ENCODE measurements at places on chromosomes 16 and 17. TPM values are rescaled to one million over a fixed set of nuclear protein-coding genes. Genes with fewer than 3 reads are reported as not detected.
A peak's percentile ranks its signal among the peaks of the same experiment; 100 is the strongest.

Gene SEPTIN1
- total RNA-seq, result 8.9 TPM

DNA sequence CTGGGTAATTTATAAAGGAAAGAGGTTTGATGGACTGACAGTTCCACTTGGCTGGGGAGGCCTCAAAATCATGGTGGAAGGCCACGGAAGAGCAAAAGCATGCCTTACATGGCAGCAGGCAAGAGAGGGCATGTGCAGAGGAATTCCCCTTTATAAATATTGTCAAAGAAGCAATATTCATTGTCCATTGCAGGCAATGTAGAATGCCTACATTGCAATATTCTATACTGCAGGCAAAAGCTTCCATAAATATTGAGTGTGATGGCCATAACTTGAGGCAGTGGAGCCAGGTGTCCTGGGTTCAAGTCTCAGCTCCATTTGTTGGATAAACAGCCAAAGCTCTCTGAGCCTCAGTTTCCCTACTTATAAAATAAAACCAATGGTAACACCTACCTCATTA lies 322.3 kb downstream of the SHISA9 start:
- no peak for DNase-seq
- H3K27me3 ChIP-seq, result no peaks in the 10 kb centered on the region
- H3K4me1 ChIP-seq, result no peaks in the 10 kb centered on the region
- H3K4me3 ChIP-seq, result no peak overlapping the region
- H3K27ac ChIP-seq, result no peak overlapping the region

DNA sequence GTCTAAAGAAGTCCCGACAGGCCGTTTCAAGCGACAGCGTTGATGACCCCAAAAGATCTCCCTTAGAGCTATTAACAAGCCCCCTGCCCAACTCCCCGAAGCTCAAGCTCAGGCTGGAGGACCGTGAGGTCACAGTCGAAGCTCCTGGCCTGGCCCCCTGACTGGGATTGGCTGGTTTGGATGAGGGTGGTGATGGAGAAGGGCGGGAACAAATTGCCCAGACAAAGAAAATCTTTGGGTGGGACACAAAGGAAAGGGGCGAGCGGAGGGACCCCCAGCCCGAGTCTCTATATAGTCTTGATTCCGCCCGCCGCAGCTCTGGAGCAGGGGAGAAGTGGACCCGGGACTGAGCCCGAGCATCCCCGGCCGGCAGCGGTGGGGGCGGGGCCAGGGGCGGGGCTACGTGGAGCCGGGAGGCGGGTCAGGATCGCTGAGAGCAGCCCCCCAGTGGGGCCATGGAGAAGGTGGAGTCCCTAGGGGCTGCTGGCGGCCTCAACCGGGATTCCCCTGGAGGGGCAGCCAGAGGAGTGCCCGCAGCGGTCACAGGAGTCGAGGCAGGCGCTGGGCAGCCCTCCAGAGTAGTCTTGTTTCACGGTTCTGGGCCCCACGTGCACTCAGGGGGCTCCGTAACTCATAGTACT lies 982 bp upstream of the NEURL4 start:
- no peaks in the 10 kb centered on the region for H3K27me3 ChIP-seq
- H3K4me1 ChIP-seq, result peaks cover 26% of the 10 kb centered on the region
- peak; percentile 82 for DNase-seq

- no peaks in the 10 kb centered on the region for H3K36me3 ChIP-seq
- no peaks in the 10 kb centered on the region for H3K27me3 ChIP-seq
- H3K4me3 ChIP-seq, result no peak overlapping the region
- H3K4me1 ChIP-seq, result no peaks in the 10 kb centered on the region
- no peak overlapping the region for H3K27ac ChIP-seq
Observed at GRCh38 chr16:23924128-23924527, 88.3 kb downstream of the PRKCB start.

DNA sequence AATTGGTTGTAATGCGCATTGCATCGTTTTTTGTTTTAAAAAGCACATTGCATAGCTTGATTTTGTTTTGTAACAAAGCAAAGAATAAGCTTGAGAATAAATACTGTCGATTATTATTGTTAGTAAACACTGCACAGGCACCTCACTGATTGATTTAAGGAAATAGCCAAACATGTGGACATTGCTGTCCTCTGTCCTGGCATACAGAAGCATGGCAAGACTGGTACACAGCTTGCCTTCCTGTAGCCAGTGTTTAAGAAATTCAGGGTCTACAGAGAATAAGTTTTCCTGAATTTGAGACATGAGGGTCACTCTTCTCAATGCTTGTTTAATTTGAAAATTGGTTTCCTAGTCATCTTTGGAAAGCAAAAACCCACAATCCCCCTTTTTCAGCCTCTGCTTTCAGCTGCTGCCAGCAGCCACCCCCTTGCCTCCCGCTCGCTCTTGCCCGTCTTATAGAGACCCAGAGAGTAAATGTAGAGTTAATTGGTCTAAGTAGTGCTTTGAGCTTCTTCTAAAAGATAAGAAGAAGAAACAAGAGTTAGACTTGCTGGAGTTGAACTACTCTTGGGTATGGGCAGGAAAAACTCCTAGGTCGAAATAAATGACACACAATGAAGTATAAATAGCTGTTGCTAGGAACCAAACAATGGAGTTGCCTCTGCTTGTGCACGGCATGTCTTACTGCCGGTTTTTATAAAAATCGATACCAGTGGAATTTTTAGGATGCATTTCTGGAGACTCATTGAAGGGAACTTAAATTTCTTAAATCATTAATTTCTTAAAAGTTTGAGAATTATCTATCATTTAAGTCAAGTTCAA lies 116.6 kb downstream of the MRTFB start:
- peaks cover 28% of the 10 kb centered on the region for H3K4me1 ChIP-seq
- no peaks in the 10 kb centered on the region for H3K27me3 ChIP-seq
- no peak overlapping the region for H3K27ac ChIP-seq
- no peak for DNase-seq
- H3K4me3 ChIP-seq, result peak overlapping the region; percentile 45

GRCh38 chr16:56708525-56709442 lies 21.1 kb upstream of the NUP93 start:
- peak overlapping the region; percentile 64 for H3K27ac ChIP-seq
- no peaks in the 10 kb centered on the region for H3K27me3 ChIP-seq
- H3K4me3 ChIP-seq, result no peak overlapping the region

- DNase-seq, result peak; percentile 61
- no peaks in the 10 kb centered on the region for H3K4me1 ChIP-seq
- H3K27me3 ChIP-seq, result no peaks in the 10 kb centered on the region
Observed at GRCh38 chr17:57585341-57586195, 159.5 kb downstream of the CCDC182 start.

DNA sequence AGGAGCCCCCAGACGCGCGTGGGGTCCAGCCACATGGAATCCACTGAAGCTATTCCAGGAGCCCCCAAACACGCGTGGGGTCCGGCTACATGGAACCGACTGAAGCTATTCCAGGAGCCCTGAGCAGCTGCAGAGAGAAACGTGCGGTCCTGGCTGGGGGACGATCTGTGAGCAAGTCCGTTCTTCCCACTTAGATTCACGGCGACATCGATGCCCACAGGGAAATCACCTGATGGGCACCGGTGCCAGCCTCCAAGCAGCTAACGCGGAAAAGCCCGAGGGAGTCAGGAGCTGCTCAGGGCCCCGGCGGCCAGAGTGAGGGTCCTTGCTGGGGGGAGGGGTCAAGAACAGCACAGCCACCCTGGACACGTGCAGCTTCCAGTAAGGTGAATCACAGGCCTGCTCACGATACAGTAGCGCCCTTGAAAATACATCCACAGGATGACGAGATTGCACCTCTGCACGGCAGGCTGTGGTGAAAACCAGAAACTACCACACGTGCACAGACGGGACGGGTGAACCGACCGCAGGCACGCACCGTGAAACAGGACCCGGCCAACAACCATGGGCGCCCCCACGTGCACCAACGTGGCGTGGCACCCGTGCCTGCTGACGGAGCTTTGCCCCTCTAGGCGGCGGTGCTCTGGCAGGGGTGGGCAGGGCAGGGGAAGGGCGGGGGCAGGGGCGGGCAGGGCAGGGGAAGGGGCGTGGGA lies 77.7 kb upstream of the GNG13 start:
- H3K36me3 ChIP-seq, result no peaks in the 10 kb centered on the region
- H3K4me3 ChIP-seq, result no peak overlapping the region
- no peak for DNase-seq
- H3K4me1 ChIP-seq, result no peaks in the 10 kb centered on the region
- H3K27me3 ChIP-seq, result no peaks in the 10 kb centered on the region
- no peak overlapping the region for H3K27ac ChIP-seq

DNA sequence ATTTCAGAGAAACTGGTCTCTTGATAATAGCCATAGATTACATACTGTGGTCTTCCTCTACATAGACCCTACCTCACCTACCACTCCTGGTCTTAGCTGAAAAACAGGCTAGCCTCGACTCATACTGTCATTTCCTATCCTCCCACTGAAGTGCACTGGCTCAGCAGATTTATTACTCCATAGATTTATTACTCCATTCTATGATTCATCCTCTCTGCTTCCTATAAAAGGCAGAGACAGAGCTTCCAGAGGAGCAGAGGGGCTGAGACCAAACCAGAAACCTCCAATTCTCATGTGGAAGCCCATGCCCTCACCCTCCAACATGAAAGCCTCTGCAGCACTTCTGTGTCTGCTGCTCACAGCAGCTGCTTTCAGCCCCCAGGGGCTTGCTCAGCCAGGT lies at the start of gene CCL7:
CCL7 (plus strand) TSS at position 253 of the 400 bp plus-strand sequence; CDS start at position 323, 70 bp downstream.
- H3K36me3 ChIP-seq, result no peaks in the 10 kb centered on the region
- no peaks in the 10 kb centered on the region for H3K27me3 ChIP-seq
- H3K4me1 ChIP-seq, result no peaks in the 10 kb centered on the region
- H3K27ac ChIP-seq, result no peak within 1 kb of the TSS
- no peak for DNase-seq

Gene SEPHS2
- total RNA-seq, result 34.7 TPM

GRCh38 chr16:922051-922450 lies 48.7 kb downstream of the LMF1 start:
- H3K4me3 ChIP-seq, result no peak overlapping the region
- no peaks in the 10 kb centered on the region for H3K4me1 ChIP-seq
- no peak overlapping the region for H3K27ac ChIP-seq
- no peak for DNase-seq

Gene RASL10B
- 1.4 TPM for total RNA-seq

DNA sequence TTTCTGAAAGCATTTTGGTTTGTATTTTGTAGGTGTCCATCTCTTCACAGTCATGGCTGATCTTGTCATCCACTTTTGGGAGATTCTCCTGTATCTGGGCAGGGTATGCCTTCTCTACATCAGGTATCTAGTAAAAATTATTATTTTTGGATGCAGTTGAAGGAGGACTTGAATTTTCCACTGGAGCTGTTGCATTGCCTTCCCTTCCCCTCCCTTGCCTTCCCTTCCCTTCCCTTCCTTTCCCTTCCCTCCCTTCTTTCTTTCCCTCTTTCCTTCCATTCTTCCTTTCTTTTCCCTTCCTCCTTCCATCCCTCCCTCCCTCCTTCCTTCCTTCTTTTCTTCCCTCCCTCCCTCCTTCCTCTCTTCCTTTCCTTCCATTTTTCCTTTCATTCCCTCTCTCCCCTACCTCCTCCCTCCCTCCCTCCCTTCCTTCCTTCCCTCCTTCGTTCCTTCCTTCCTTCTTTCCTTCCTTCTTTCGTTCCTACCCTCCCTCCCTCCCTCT lies 33.8 kb upstream of the CPHXL start:
- H3K4me1 ChIP-seq, result no peaks in the 10 kb centered on the region
- no peak overlapping the region for H3K4me3 ChIP-seq
- no peaks in the 10 kb centered on the region for H3K36me3 ChIP-seq
- H3K27me3 ChIP-seq, result no peaks in the 10 kb centered on the region
- DNase-seq, result no peak

DNA sequence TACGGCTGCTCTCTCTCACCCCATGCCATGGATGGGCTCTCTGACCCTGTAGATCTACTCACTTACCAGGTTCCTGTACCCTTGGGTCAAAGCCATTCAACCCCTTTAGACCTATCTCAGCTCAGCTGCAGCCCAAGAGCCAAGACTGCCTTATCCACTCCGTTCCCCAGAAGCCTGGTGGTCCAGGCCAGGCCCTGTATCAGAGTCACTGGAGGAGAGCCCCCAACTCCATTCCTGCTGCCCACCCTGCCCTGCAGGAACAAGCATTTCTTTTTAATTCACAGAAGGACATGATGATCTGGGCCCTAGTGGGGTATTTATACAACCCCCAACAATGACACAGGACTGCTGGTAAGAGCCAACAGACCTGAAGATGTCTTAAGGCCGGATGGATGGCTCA lies 76.8 kb downstream of the AIPL1 start:
- H3K4me3 ChIP-seq, result no peak overlapping the region
- H3K4me1 ChIP-seq, result peaks cover 3% of the 10 kb centered on the region
- no peak overlapping the region for H3K27ac ChIP-seq

GRCh38 chr16:47565454-47565853 lies 104.3 kb downstream of the PHKB start:
- peaks cover 5% of the 10 kb centered on the region for H3K4me1 ChIP-seq
- peak; percentile 67 for DNase-seq
- no peaks in the 10 kb centered on the region for H3K36me3 ChIP-seq

GRCh38 chr17:65589321-65589720 lies 27.9 kb upstream of the AXIN2 start:
- no peaks in the 10 kb centered on the region for H3K36me3 ChIP-seq
- H3K27me3 ChIP-seq, result no peaks in the 10 kb centered on the region
- no peak overlapping the region for H3K27ac ChIP-seq

DNA sequence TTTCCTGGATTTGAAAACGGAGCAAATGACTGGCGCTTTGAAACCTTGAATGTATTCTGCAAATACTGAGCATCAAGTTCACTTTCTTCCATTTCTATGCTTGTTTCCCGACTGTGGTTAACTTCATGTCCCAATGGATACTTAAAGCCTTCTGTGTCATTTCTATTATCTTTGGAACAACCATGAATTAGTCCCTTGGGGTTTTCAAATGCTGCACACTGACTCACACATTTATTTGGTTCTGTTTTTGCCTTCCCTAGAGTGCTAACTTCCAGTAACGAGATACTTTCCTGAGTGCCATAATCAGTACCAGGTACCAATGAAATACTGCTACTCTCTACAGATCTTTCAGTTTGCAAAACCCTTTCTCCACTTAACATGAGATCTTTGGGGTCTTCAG lies 32.3 kb downstream of the BRCA1 start:
- DNase-seq, result no peak
- H3K27ac ChIP-seq, result no peak overlapping the region
- H3K36me3 ChIP-seq, result no peaks in the 10 kb centered on the region
- H3K4me3 ChIP-seq, result no peak overlapping the region
- H3K4me1 ChIP-seq, result no peaks in the 10 kb centered on the region

- no peak for DNase-seq
- H3K27ac ChIP-seq, result peak overlapping the region; percentile 90
- peaks cover 27% of the 10 kb centered on the region for H3K4me1 ChIP-seq
- H3K4me3 ChIP-seq, result peak overlapping the region; percentile 56
- H3K27me3 ChIP-seq, result no peaks in the 10 kb centered on the region
- no peaks in the 10 kb centered on the region for H3K36me3 ChIP-seq
Observed at GRCh38 chr17:2511138-2511461, 588 bp downstream of the METTL16 start.

Gene NEK8
- total RNA-seq, result 17.0 TPM

Gene MYBBP1A
- 47.3 TPM for total RNA-seq

Gene RAMP2
- total RNA-seq, result 120 TPM

Gene SLFN14
- 0.24 TPM for total RNA-seq

GRCh38 chr17:29172589-29172988 lies 7.6 kb downstream of the MYO18A start:
- H3K27me3 ChIP-seq, result no peaks in the 10 kb centered on the region
- no peak overlapping the region for H3K27ac ChIP-seq
- DNase-seq, result no peak
- H3K4me1 ChIP-seq, result peaks cover 35% of the 10 kb centered on the region

Data from upper lobe of left lung (tissue), 6 donors.